Astrocyte (in vitro differentiated cells and primary cell): ENCODE measurements at places on chromosomes 4 and X. TPM values are rescaled to one million over a fixed set of nuclear protein-coding genes. Genes with fewer than 3 reads are reported as not detected.

DNA sequence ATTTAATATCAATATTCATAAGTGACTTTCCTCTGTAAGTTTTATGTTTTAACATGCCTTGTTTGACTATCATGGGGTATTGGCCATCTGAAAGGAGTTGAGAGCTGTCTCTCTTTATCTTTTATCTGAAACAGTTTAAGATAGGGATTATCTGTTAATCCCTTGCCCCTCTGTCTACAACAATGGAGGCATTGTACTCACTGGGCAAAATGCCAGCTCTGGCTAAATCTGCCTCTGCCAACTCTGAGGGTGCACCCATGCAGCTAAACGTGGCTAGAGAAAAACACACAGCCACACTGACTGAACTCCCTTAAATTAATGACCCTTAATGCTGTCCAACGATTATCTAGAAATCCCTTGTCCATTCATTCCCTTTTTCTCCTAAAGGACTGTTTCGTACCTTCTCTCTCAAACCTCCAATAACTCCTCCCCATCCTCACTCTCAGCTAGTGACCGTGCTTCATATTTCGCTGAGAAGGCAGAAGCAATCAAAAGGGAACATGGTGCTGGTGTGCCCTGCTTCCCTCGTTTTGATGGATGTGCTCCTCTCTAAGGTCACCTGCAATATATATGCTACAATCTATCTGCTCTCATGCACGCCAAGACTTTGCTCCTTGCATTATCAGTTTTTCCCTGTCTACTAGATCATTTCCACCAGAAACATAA lies 10.3 kb downstream of the PHKA2 start:
- DNase-seq = no peak

DNA sequence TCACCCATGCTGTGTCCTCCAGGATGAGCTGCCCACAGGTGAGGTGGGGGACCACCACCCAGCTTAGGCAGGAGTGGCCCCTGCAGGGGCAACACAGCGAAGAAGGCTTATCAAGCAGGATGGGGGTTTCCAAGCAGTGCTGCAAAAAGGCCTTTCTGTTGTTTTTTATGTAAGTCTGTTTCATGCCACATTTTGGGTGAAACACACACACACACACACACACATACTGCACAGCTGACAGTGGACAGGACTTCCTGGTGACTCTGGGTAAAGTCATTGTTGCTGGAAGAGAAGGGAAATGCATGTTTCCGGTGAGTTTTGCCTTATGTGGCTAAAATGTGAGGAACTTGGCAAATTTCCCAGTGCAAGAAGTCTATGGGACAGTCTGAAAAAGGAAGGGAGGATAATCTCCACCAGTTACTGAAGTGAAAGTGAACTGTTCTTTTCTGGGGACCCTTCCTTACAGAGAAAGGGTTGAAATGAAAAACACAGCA lies 119.2 kb downstream of the IRF2 start:
- DNase-seq = peak; percentile 81

DNA sequence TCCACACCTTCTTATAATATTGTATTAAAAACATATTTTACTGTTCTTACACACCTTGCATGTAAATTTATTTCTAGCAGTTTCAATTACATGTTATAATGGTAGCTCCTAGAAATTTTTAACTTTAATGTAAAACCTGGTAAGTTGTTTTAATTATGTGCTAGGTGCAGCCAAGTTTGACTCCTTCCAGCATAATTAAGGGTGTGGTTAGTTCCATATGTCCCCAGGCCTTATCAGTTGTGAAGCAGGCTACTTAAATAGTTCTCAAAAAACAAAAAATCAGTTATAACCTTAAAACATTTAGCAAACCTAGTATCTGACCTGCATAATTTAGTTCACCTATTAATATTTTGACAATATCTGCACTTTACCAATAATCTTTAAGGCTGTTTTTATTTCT lies 26.9 kb upstream of the PASD1 start:
- DNase-seq = no peak

- DNase-seq = no peak
These were observed 176.9 kb downstream of the SLIT2 start for GRCh38 chr4:20428436-20429160.

DEFB131A gene
- total RNA-seq = not detected in 2 replicates

NLGN4X gene
- total RNA-seq = 11.3 and 11.5 TPM in 2 replicates

DNA sequence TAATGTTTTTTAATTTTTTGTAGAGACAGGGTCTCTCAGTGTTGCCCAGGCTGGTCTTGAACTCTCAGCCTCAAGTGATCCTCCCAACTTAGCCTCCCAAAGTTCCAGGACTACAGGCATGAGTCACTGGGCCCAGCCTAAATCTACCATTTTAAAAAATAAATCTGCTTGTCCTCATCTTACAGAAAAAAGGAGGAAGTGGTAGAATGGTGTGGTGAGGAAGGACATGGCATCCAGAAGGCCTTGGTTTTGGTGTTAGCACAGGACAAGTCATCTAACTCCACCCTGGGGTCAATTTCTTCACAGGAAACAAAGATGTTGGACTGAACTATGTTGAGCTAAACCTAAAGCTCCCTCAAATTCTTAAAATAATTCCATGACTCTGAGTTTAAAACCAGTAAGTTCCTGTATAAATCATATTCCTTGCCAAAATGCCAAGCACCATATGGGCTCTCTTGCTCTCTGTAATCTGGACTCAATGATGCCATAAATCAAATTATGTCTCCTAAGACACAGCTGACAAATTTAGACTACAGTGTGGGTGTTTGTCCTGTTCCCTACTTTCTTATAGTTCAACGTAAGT lies 253.9 kb upstream of the NOCT start:
- DNase-seq = peak; percentile 60

DNA sequence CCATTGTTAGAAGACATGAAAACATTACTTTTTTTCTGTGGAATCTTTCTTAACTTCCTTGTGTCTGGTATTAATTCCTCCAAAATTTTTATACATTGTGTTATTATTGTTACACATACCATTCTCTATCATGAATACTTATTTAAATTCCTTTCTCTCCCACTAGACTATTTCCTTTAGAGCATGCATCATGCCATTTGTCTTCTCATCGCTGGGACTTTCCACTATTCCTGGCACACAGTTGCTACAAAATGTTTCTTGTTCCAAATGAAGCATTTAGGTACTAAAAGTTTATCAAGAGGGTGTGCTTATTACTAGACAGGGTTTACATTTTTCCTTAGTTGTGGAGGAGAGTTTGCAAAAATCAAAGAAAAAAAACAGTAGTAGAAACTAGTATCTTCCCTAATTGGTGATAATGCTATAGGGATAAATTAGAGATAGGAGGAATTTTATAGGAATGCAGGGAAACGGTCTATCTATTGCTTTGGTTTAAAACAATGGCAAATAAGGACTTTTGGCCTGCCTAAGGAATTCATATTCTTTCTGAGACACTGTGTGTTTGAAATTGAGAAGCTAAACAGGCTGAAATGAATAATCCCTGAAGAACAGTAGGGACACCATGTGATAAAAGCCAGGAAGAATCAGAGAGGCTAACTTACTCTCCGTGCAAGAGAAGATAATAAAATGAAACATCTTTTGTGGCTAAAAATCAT lies 187.5 kb upstream of the TBC1D9 start:
- peak; percentile 88 for DNase-seq

GRCh38 chr4:179582164-179582905 lies 2140.1 kb upstream of the AGA start:
- no peak for DNase-seq

MAGEE2 gene
- not detected in 2 replicates for total RNA-seq

DNA sequence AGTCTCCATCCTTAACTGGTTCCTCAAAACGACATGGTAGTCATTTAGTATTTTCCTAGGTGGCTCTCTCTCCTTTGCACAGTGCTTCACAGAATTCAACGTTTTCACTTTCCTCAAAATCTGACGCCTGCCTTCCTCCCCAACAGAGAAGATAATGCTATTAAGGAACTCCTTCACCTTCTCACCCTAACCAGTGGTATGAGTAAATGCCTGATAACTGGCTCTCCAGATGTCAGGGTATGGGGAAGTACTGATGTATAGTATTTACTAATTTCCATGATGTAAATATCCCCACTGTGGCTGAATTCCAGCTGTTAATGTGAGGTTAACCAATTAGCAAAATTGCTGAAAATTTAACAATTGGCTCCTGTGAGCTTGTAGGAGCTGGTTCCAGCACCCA lies 28.8 kb upstream of the NSUN7 start:
- no peak for DNase-seq

- DNase-seq = no peak
These were observed 383.5 kb downstream of the KLHL4 start for GRCh38 chrX:87901060-87901459.

GRCh38 chr4:7631288-7632014 lies 196.7 kb upstream of the PSAPL1 start:
- no peak for DNase-seq

NXF2 gene
- total RNA-seq = not detected in 2 replicates

DNA sequence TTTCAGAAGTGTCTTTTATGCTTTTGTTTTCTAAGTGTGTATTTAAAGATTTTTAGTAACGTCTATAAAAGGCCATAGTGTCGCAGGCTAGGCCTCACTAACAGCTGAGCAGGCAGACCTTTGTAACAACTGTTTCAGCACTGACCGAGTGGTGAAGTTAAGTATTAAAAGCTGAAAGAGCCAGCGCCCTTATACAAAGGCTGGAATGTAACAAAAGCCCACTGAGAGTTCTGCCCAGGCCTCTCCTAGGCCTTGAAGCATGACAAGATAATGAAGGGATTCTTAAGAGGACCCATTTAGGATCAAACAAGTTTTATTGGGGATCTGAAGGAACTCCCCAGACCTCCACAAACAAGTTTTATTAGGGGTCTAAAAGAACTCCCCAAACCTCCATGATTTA lies 722.5 kb upstream of the PRKX start:
- DNase-seq = no peak

DNA sequence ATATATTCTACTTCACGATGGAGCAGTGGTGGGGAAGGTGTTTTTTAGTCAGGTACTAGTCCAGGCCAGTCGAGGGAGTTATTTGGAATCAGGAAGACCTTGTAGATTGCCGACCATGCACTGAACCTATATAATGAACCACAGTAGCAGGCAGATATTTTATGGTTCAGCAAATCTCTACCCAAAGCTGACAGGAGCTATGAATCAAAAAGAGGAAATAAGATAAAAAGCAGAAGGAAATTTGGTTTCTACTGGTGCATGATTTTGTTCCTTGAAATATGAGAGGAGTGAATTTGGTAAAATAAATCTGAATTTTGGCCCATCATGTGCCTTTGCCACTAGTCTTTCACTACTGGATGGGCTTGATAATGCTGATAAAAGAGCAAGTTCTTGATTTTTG lies 924.3 kb upstream of the DIAPH2 start:
- DNase-seq = no peak

MAGEA3 gene
- 0.36 and 0.58 TPM in 2 replicates for total RNA-seq

CCKAR gene
- not detected in 2 replicates for total RNA-seq

AWAT2 gene
- not detected in 2 replicates for total RNA-seq

CCSER1 gene
- 1.2 and 2.2 TPM in 2 replicates for total RNA-seq

DNA sequence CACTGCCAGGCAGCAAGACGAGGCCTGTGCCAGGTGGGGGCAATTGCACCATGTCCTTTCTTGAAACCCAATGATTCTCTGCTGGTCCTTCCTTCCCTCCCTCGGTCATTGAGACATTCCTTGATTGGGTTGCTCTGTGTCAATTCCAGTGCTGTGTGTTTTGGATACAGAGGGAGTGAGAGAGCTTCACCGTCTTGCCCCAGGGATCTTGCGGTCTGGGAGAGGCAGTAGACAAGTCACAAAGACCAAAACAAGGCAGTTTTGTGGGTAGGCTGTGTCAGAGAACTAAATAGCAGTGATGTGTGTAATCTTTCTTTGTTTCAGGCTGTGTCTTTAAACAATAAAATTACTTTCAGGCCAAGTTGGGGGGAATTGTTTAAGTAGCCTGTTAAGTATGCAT lies 38.8 kb upstream of the TADA2B start:
- peak; percentile 66 for DNase-seq

DNA sequence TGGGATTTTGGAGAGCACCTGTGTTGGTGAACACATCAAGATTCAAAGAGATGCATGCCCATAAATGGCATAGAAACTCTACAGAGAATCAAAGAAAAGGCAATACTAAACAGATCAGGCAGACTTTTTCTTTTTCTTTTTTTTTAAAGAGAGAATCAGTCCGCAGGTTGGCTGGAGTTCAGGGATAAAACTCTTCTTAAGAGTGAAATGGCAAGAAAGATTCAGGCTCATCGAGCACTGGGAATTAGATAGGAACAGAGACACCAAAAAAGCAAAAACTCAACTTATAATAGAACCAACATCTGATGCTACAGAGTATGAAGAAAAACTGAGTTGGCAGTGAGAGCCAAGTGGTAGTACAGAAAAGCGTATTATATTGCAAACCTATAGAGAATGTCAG lies 314.3 kb downstream of the ARHGAP24 start:
- no peak for DNase-seq

GPR34 gene
- not detected in 2 replicates for total RNA-seq

GRCh38 chr4:188042191-188042590 lies 46.6 kb downstream of the ZFP42 start:
- no peak for DNase-seq

DNA sequence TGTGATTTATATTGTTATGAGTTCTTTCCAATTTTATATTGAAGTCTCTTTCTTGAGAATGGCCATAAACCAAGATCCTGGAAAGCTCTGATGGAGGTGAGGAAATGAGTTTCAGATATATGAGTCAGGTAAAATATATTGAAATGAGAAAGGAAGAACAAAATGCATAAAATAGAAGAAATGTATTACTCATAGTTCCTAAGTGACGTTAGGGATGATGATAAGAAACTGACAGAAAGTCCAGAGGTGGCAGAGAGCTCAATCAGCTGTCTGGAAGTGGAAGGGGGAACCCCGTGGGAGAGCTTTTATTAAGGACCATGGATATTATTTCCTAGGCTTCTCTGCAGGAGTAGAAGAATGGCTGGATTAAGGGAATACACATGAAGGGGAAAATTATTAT lies 24.6 kb downstream of the UGT2B7 start:
- no peak for DNase-seq

DNA sequence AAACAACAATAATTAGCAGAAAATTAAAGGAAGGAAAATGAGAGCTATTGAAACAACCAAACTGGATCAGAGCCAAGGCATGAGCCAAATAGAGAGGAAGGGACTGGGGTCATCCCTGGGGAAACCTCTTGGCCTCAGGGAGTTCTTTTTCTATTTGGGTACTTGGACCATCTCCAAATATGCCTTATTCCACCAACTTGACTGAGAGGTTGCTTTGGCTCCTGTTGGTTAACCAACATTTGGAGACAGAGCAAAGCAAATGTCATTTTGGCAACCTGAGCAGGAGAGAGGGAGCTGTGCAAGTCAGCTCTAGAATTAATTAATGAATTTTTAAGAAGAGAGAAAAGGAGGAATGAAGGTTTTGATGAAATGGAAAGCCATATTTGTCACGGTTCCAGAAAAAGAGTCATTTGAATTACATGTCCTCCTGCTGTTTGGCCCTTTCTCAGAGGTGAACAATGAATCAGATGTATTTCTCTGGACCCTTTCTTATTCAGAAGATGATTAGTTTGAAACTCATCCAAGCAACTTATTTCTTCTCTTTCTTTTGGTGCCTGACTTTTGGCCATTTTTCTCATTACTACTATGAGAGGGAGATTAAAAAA lies 119.1 kb downstream of the CNKSR2 start:
- DNase-seq = peak; percentile 57

DIPK2B gene
- total RNA-seq = not detected in 2 replicates

GRCh38 chr4:92182736-92183407 lies 120.9 kb upstream of the GRID2 start:
- DNase-seq = no peak

GRCh38 chrX:154025230-154025629 lies 5.5 kb upstream of the IRAK1 start:
- no peak for DNase-seq
